Caco-2 (cell line): ENCODE measurements at places on chromosomes 3 and 15.

GRCh38 chr15:59191855-59192237 is 14.8 kb upstream of the LDHAL6B start:
- no peak for DNase-seq

GRCh38 chr15:22887157-22887951 is 48.9 kb downstream of the NIPA2 start:
- no peak for DNase-seq

DNA sequence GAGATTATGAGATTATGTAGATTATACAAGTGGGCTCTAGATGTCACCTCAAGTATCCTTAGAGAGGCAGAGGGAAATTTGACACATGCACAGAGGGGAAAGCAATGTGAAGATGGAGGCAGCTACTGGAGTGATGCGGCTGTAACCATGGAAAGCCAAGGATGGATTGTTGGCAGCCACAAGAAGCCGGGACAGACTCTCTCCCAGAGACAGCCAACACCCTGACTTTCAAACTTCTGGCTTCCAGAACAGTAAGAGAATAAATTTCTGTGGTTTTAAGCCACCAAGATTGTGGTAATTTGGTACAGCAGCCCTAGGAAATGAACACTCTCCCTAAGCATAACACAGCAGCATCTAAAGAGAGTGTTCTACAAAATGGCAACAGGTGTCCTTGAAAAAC is 34.4 kb upstream of the PRICKLE2 start:
- DNase-seq = no peak

- no peak for DNase-seq
Observed at GRCh38 chr3:106610362-106610959, 741.6 kb upstream of the CBLB start.

DNA sequence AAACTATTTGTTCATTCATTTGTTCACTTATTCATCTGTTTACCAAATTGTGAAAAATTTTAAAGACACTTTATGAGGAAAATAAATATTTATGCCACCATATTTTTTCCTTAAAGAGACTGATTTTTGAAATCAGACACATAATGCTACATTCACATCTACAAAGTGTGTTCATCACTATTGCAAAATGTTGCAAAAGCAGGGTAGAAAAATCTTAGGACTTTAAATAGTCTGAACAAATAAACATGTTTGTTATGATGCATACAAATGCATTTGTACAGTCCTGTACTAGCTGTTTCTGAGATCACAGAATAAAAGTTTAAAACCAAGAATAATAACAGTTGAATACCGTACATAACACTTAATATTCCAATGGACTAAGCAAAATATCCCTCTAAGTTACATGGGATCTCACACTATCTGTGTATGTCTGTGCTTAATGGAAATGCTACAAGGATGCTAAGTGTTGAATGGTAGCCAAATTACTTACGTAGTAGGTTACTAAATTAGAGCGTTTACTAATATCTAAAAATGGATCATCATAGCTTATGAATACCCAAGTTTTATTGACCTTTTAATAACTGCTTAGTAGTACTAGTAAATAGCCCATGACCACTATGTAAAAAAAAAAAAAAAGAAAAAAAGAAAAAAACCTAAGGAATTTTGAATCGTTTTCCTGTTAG is 25.1 kb downstream of the ATP11B start:
- no peak for DNase-seq

GRCh38 chr3:9045371-9045770 is 82.1 kb upstream of the RAD18 start:
- DNase-seq = no peak

- no peak for DNase-seq
Observed at GRCh38 chr15:101651554-101652097, 555 bp downstream of the TM2D3 start.

DNA sequence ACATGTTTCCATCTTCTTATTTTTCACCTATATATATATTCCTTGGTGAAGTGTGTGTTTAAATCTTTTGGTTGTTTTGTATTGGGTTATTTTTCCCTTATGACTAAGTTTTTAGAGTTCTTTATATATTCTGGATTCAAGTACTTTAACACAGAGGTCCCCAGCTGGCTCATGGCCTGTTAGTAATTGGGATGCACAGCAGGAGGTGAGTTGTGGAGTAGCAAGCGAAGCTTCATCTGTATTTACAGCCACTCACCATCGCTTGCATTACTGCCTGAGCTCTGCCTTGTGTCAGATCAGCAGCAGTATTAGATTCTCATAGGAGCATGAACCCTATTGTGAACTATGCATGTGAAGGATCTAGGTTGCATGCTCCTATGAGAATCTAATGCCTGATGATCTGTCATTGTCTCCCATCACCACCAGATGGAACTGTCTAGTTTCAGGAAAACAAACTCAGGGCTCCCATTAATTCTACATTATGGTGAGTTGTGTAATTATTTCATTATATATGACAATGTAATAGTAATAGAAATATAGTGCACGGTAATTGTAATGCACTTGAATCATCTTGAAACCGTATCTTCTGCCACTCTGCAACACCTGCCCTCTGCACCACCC is 151.6 kb downstream of the RSRC1 start:
- no peak for DNase-seq

DNA sequence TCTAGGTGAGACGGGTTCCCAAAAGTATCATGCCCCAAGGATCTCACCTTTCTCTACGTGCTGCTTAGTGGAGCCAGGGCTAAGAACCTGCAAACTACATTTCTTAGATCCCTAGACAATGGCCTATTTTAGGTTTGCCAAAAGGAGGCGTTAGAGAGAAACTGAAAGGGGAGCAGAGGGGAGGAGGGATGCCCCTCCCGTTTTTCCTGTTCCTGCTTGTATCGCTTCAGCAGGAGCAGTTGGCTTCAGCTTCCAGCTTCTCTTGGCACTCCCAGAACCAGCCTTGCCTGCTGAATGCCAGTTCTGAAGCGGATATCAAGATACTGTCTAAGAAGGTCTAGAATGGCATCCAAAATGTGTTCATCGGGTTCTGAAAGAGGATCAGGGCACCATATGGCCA is 58.4 kb upstream of the ABHD17C start:
- DNase-seq = no peak

- no peak for DNase-seq
Observed at GRCh38 chr3:159045279-159045885, 243.5 kb downstream of the MFSD1 start.

DNA sequence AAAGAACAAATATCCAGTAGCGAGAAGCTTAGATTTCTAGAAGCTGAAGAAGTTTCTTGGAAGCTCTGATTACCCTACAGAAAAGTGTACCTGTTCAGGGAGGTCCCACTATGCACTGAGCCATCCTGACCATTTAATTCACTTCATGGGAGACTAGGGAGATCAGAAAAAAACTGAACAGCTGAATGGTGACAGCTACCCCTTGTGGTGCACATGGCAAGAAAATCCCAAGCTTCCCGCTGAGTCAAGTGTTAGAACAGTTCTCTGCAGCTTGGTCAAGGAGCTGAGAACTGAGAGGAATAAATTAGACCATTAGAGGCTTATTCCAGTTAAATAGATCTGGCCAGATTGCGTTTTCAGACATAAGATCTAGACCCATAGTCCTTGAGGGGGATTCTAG is 197.2 kb upstream of the VEPH1 start:
- DNase-seq = peak; percentile 2

DNA sequence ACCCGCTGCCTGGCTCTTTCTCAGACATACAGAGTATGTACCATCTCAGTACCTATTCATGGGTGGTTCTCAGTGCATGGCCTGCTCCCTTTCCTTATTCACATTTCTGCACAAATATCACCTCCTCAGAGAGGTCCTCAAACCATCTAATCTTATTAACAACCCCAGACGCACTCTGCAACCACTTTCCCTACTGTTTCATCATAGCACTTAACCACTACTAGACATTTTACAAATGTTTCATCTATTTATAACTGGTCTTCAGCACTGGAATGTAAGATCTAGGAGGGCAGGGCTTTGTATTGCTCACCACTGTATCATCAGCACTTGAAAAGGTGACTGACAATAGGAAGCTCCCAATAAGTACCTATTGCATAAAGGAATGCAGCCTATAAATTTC is 45.1 kb downstream of the TNIK start:
- no peak for DNase-seq

GRCh38 chr15:57134851-57135250 is 216.4 kb downstream of the TCF12 start:
- DNase-seq = no peak

- no peak for DNase-seq
Observed at GRCh38 chr3:56322862-56323261, 145.4 kb downstream of the ERC2 start.

DNA sequence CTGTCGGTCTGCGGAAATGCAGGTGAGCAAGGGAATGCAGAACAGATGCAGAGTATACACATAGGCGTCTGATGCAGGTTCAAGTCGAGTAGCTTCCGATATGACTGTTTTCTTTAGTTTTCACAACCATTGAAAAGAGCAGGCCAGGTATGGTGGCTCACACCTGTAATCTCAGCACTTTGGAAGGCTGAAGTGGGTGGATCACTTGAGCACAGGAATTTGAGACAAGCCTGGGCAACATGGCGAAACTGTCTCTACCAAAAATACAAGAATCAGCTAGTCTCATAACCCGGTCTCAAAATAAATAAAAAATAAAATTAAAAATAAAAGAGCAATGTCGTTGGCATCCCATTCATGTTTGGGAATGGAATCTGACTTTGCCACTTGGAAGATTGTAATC is 101.5 kb downstream of the PTPRG start:
- DNase-seq = no peak

DNA sequence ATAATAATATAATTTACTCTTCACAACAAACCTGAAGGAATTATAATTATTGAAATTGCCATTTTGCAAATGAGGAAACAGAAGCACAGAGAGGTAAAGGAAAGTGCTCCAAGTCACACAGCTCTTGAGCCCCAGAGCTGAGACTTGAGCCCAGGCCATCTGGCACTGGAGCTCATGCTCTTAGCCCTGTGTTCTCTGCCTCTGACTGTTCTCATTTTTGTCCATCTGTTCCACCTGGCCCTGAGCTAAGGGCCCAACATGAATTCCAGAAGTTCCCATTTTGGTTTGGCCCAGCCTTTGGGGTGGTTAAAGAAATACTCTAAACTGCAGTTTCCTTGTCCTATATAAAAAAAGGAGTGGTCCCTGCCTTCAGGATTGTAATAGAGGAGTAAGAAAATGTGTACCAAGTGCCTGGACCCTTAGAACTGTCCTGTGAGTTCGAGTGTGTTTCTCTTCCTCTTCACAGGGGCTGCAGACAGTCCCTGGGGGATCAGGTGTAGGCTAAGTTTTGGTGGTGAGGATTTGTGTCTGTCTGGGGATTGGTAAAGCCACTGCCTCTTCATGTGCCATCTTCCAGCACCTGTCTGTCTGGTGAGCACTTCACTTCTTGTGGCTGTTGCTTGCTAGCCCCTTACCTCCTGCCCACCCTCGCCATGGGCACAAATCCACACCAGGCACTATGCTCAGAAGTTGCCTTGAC is 91.8 kb downstream of the DNAJB8 start:
- no peak for DNase-seq

DNA sequence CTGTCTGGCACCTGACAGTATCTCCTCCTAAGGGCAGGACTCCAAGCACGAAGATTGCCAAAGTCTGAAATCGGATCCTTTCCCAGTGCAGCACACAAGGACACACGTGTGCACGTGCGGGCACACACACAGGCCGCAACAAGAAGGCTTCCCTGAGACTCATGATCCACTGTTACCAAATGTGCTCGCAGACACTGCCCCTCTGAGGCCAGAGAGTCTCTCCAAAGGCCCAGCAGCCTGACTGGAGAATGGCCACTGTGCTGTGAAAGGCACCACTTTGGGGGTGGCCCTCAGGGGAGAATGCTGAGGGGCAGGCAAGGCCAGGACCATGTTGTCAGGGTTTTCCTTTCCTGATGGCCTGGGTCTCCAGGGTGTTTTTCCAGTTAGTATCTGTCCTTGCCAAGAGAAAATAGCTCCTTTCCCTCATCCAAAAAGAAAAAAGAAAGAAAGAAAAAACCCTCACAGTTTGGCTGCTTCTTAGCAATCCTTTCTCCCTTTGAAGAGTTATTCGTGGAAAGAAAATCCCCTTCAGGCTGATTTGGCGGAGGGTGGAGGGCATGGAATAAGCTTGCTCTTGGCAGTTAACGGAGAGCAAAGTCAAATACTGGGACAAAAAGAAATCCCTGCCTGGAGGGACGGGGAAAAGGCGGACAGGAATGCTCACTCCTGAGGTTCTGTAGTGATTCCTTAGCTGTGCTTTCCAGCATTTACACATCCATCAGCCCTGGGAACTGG is 112.2 kb upstream of the ETV5 start:
- DNase-seq = peak; percentile 24

GRCh38 chr15:62173215-62173614 is 8.1 kb upstream of the C2CD4B start:
- DNase-seq = no peak

- DNase-seq = no peak
Observed at GRCh38 chr15:42285034-42285433, 11.8 kb upstream of the TMEM87A start.

DNA sequence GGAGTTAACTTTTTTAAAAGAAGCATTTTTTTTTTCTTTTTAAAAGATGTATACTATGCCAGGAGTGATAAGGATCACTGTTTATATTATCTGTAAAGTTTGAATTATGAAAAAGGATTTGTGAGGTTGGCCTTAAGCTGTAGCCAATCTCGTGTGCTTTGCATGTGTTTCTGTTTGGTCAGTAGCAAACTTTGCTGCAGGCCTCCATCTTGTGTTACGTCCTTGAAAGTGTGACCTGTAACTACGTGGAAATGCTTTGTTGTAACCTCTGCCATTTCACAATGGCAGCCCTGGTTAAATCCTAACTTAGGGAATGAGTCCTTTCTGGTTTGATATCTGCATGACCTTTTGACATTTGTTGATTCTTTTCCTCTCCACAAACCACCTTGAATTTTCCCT is 1345.6 kb downstream of the NSUN3 start:
- peak; percentile 26 for DNase-seq

GRCh38 chr3:56870436-56870835 is 68.7 kb upstream of the ARHGEF3 start:
- no peak for DNase-seq

DNA sequence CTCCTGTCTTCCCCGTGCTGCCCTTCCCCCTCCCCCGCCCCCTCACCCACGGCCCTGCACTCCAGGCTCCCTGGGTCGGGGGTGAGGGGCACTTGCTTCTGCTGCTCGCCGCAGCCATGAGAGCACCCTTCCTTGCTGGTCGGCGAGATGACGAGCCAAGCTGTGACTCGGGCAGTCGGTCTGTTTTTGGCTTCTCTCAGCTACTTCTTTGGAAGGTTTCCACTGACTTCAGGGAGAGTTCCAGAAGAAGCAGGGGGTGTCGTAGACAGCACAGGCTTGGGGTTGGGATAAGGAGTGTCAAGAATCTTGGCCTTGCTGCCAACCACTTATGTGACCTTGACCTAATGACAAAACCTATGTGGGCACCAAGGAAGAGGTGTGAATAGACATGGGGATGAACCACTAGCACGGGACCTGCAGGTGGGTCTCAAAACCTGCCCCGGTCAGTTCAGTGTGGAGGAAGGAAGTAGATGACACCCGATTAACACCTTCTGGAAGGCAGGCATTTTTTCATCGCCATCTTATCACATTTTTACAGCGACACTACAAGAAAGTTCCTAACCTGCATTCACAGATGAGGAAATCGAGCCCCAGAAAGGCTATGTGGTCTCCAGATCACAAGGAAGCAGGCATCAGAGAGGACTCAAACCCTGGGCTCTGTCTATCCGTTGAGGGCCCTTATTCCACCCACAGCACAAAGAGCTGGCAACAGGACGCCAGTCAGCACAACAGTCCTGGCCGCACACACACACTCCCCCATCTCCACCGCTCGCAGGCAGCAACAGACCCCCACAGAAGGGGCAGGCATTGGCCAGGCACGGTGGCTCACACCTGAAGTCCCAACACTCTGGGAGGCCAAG is 120.9 kb downstream of the LIPC start:
- DNase-seq = no peak
